Dermis microvascular lymphatic vessel endothelial cell (primary cell): ENCODE measurements at places on chromosomes 1 and 21. TPM values are rescaled to one million over a fixed set of nuclear protein-coding genes. Genes with fewer than 3 reads are reported as not detected.

- DNase-seq, result no peak
Observed at GRCh38 chr1:34784751-34785221, 3.8 kb downstream of the GJB3 start.

Gene HES3
- not detected in 2 replicates for total RNA-seq

- no peak for DNase-seq
Observed at GRCh38 chr1:34642679-34643078, 112.2 kb upstream of the GJB5 start.

DNA sequence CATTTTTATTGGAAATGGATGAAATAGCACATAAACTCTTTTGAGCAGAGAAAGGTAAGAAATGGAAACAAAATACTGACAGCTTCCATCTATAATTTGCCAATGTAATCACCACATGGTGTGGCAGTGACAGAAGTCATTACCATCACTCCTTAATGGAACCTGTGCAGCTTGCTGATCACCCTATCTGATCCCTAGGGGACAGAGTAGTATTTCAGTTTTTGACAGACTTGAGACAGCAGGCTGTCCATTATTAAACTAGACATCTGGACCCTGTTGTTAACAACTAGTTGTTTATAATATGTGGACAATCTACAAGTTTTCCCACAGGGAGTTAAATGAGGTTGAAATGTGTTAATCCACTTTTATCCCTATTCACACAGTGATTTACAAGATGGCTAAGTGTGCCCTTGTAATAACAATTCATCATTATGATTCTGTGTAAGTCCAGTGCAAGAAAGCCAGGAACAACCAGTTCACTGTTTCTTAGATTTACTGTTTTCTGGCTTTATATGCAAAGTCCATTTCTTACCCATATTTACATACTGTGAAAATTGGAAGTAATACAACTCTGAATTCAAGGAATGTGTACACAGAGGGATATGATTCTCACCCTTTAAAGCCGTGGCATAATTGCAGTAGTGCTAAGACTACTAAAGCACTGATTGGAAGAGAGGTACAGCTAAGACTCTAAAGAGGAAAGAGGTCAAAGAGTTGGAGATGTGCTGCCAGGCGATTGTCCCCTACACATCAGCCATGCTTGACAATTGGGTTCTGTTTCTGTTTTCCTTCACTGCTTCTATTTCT lies 9.1 kb downstream of the KCNT2 start:
- DNase-seq, result no peak

DNA sequence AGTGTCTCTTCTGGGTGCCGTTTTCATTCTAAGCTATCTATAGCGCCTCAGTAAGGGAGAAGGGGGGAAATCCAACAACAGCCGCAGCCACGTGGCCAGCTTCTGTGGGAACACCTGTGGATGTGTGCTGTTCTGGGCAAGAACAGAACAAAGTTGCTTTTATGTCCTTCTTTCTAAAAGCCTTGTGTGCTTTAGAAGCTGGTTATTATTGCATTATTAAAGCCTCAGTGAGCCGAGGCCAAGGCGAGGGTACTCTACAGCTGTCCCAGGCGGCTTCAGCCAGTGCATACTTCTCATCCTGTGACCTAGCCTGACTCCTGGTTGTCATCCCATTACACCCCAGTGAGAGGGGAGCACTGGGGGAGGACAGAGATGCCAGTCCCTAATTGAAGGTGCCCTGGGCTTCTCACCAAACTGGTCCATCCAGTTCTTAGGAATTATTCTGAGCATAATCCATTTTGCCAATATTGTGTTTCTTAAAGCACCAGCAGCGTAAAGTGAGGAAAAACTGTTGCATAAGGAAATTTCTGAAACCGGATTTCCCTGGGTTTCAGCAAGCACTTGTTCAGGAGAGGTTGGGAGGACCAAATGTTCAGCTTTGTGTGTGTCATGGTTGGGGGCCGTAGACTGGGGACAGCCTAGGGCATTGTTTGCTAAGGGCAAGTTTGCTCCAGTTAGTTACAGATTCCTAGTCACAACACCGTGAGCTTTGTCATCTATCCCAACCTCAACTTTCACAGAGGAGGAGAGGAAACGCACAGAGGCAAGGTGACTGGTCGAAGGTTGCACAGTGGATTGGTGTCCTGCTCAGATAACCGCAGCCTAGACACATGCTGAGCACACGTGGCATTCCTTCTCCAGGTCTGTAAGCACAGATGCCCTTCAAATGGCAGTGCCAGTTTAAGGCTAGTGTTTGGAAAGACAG lies 61.0 kb upstream of the ATP1A1 start:
- DNase-seq, result no peak
